Umbilical cord (tissue), 2 donors: ENCODE measurements at places on chromosomes 11 and 22. TPM values are rescaled to one million over a fixed set of nuclear protein-coding genes. Genes with fewer than 3 reads are reported as not detected.
A peak's percentile ranks its signal among the peaks of the same experiment; 100 is the strongest.

DNA sequence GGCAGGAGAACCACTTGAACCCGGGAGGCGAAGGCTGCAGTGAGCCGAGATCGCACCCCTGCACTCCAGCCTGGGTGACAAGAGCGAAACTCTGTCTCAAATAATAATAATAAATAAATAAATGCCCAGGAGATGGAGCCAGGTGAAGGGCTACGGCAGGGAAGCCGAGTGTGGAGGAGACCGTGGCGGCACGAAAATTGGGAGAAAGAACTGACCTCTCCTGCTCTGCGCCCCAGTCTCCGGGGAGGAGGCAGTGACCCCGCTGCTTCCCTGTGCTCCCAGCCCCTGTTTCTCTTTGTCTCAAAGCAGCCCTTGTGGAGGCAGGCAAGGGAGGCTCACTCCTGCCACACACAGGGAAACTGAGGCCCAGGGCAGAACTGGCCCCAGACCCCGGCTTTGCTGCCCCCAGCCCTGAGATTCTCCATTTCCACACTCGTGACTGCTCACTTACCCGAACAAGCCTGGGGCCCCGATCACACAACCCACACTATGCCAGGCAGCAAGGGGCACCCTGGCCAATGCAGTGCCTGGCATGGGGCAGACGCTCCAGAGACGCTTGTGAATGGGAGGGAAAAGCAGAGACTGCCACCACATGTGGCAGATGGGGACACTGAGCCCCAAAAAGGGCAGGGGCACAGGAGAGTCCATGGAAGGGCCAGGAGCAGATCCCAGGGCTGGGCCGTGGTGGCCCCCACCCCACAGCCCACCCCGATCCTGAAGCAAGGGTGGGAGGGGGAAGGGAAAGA, 80.4 kb upstream of the PRR5 start:
- DNase-seq = no peak

Gene TRIM68
- total RNA-seq = 12.5 TPM

DNA sequence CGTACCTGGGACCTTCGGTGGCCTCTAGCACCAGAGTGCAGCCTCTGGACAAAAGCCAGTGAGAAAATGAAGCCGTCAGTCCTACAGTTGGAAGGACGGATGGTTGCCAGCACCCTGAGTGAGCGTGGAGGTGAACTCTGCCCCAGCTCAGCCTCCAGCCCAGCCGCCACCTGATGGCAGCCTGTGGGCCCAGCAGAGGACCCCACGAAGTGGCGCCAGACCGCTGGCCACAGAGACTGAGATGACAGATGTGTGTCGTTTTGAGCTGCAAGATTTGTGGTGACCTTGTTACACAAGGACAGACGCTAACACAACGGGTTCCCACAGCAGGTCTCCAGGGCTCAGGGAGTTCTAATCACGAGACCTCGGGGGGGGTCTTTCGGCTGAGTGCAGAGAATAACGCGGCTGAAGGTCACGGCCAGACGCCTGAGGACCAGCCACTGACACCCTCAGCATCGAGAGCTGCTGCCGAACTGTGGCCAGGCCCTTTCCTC, 75.0 kb downstream of the BRD1 start:
- no peak for DNase-seq

DNA sequence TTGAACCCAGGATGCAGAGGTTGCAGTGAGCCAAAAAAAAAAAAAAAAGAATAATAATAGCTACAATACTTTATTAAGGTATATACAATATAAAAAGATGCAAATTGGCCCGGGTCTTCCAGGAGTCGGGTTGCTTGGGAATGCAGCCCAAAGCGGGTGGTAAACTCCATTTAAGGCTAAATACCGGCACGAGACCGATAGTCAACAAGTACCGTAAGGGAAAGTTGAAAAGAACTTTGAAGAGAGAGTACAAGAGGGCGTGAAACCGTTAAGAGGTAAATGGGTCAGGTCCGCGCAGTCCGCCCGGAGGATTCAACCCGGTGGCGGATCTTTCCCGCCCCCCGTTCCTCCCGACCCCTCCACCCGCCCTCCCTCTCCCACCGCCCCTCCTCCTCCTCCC, 143.3 kb downstream of the DLG2 start:
- DNase-seq = no peak

DNA sequence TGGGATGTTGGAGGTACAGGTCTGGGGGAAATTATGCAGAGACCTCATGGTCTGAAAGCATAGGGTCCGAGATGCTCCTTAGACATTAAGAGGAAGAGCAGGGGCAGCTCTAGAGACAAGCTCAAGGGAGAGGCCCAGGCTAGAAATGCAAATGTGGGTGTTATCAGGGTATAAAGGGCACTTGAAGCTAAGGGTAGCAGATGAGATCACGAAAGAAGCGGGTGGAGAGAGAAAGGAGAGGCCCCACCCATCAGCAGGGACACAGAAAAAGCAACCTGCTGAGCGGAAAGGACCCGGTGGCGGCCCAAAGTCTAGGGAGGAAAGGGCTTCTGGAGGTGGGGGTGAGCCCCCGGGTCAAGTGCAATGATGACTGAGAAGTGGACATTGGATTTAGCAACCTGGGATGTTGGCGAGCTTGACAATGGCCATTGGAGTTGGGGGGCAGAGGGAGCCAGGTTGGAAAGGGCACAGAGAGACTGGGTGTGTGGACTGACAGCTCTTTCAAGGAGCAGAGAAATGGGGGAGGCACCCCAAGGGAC, 8.9 kb downstream of the TMPRSS6 start:
- no peak for DNase-seq

GRCh38 chr11:86559311-86559945, 113.0 kb downstream of the ME3 start:
- peak; percentile 88 for DNase-seq

Gene OR52E8
- total RNA-seq = 1.9 TPM

DNA sequence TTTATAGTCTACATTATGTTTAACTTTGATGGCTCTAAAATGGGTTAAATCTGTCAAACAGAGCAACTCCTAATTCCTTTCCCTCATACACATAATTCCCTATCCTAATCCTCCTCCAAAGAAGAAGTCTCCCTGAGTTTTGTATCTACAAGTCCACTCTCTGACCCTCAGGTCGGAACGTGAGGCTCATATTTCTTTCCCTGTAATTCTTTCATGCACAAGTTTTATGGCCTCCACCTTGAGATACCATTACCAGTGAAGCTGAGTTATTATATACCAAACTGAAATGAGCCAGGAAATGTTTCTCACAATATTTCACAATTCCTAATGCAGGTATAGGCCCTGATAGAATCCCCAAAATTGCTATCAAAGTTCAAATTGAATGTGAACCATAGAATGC, 106.4 kb downstream of the CASP12 start:
- DNase-seq = no peak

Gene UBASH3B
- total RNA-seq = 3.4 TPM
